Stimulated activated CD8-positive, alpha-beta memory T cell treated with anti-CD3 and anti-CD28 coated beads, Interleukin-4, amount 100 ng/mL, for 1 hour (primary cell): ENCODE measurements at places on chromosomes 6 and 20.

- no peak for DNase-seq
Observed at GRCh38 chr20:378961-379336, 1.6 kb upstream of the TRIB3 start.

- DNase-seq = no peak
Observed at GRCh38 chr6:164129218-164129617, 714.7 kb downstream of the QKI start.

DNA sequence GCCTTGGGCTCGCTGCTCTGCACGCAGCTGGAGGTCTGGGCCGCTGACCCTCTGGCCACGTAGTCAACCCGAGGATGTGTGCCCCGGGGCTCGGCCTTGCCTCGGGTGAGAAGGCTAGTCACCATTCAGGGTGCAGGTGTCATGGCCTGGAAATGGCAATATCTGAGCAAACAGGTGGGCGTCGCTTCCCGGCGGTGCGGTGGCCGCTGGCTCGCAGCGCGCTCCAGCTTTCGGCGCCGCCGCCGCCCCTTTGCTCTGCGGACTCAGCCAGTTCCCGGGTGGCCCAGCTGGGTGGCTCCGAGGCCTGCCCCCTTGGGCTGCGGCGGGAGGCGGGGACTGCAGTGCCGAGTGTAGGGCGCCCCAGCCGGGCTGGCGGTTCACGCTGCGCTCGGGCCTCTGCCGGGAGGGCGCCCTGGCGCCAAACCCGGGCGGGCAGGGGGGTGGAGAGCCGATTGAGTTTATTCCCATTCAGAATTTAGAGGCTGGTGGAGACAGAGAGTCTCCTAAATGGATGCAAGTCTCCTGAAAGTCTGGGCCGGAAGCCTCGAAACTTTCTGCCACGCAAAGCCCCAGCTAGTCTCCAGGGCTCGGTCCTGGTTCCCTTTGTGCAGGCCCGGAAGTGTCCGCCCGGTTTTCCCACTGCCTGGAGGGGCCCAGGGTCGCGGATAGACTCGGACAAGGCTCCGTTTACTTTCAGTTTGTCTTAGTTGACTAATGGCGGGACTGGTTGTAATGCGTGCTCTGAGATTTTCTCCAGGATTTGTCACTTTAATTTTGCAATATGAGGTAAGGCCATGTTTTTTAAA, 11.3 kb upstream of the TFAP2A start:
- no peak for DNase-seq

DNA sequence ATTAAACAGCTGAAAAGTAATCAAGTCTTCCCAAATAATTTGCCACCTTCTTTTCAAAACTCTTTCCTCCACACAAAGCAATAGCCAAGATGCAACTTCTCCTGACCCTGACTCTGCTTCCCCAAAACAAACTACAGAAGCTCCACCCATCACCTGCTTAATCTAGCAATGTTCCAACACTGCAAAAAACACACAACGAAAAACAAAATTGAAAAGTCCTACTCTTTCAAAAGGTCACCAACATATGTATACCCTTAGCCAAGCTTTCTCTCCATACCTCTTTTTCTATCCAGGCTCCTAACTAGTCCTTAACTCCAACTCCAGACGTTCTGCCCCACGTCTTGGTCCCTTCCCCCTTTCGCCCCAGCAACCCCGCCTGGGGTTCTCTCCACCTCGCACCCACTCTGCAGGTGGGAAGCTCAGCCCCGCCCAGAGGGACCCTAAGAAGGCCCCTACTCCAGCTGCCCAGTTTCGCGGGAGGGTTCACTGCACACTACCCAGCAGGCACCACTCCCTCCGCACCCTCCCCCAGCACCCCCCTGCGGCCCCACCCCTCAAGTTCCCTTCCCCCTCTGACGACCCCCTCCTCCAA, 717 bp downstream of the CSNK2A1 start:
- no peak for DNase-seq

DNA sequence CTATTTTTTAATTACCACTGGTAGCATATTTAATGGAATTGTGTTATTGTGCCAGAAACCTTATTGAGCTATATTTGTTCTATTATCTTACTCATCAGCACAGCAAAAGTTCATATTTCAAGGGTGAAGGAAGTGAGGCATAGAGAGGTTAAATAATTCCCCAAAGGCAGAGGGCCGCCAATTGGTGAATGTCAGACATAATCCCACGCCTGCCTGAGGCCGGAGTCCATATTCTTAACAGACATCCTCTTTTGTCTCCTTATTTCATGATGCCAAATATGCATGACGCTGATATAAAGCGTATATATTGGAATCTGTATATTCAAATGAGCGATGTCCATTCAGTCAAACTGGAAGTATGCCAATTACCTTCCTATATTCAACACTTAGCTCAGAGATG, 505.0 kb upstream of the SLC35B3 start:
- no peak for DNase-seq

DNA sequence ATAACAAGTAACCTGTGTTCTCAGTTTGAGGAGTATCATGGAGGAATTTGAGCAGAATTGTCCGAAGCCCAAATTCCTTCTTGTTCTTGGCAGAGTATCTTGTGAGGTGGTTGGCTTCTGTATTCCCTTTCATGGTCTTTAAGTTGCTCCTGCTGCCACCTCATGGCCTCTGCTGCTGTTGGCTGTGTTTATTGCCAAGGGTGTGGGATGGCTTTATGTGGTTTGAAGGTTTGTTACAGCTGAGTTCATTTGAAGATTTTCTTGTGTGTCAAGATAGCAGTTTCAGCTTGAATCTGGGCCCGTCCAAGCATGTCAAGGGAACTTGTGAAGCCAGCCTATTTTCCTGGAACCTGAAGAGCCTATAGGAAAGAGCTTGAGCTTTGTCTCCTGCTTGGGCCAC, 20.2 kb upstream of the TTK start:
- no peak for DNase-seq

DNA sequence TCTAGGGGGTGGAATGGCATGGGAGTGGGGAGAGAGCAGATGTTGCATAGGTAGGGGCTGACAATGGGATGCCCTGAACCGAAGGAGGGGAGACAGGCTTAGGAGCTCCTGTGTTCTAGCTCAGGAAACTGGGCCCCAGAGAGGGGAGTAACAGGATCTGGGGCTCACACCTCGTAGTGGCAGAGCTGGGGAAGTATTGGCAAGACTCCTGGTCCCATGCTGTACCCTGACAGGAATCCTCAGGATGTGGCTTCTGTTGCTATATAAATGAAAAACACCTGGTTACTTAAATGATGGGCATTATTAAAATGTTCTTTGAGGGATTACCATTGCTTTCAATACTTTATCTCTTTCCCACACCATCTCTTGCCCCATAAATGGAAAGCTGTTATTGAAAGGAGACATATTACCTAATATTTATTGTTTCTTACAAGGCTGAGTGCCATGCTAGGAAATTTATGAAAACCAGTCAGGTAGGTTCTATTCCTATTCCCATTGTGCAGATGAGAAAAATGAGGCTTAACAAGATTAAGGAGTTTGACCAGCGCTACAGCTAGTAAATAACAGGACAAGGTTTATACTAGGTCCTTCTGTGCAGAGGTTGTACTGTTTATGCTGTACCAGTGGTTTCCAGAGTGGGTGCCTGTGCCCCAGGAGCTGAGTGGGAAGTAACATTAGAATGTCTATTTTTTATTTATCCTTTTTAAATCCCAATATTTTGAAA, 35.3 kb upstream of the TCP11 start:
- DNase-seq = no peak
